ENCODE measurements at places on chromosomes 4 and X.

DNA sequence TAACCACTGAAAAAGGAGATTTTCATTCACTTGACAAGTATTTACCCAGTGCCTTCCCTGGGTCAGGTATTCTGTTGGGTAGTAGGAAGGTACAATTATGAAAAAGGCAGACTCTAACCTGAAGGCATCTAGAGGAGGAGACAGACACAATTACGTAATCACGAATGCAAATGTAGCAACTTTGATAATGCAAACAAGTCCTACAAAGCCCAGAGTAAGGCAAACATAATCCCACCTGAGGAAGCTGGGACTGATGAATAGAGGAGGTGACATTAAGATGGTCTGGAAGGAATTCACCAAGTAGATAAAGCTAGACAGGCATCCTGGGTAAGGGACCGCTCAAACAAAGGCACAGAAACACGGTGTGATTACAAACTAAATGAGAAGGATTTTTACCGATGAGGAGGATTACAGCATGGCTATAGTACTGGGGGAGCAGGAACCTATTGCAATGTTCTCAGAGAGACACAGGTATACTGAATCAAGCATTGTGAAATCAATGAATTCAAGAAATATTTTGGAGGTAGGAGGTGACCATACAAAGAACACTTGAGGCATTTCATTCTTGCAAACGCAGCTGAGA lies 37.1 kb downstream of the TMEM150C start:
- no peak for DNase-seq

DNA sequence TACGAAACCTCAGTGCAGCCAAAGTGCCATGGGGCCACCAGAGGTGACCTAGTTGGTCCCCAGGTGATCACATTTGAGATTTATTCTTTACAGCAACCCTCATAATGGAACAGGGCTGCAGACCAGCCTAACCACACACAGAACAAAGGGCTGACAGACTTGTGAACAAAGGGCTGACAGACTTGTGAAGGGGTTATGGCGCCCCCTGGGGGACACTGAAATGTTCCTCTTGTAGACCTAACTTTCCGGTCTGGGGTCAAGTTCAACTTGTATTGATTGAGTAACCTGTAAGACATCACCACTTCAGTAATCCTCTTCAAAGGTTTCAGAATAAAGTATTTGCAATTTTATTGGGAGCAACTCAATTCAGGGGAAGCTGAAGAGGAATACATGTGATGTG lies 175.9 kb upstream of the RPS6KA3 start:
- DNase-seq: peak; percentile 42

DNA sequence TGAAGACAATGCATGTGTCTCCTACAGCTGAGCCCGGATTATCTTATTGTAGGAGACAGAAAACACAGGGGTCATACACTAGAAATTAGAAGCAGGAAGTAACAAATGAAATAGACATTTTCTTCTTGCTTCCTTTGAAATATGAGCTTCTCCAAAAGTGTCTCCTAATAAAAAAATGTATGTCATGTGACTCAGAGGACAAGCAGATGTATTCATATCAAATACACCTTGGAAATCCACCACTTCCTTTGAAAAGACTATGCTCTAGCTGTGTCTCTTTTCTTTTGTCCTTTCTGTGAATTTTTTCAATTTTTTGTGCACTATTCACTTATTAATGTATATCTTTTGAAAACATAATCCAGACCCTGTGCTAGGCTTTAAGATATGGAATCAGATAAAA lies 1906.2 kb downstream of the C4orf33 start:
- DNase-seq: peak; percentile 26

GRCh38 chr4:29151584-29151983 lies 1568.6 kb upstream of the PCDH7 start:
- DNase-seq: no peak

DNA sequence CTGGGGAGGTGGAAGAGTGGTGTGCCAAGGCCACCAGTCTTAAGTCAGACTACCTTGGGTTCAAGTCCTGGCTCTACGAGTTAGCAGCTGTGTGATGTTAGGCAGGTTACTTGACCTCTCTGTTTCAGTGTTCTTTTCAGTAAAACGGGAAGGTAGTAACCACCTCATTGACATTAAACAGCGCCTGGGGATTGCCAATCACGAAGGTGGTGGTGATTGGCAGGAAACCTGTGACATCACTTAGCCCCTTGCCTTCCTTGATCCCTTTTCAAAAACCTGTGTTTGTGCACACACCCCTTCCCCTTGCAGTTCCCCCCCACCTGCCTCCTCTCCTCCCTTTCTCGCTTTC lies 7.6 kb downstream of the KLF3 start:
- DNase-seq: no peak

- DNase-seq: no peak
These were observed 491.1 kb upstream of the ADGRL3 start for GRCh38 chr4:60709061-60709460.

DNA sequence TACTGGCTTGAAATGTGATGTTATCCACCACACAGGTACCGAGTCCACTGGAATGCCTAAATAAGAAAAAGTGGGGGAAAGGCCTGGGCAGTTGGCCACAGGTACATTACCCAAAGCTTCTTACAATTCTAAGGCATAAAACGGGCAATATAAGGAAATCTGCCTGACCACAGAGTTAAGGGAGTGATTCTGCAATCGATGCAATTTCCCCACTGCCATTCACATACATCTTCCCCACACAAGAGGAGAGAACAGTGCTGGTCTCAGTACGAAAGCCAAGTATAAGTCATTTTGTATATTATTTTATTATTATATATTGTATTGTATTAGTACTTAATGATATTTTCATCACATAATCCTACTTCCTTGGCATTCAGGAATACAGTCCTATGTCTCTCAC lies 30.6 kb downstream of the RFC1 start:
- no peak for DNase-seq

- no peak for DNase-seq
These were observed 41.5 kb upstream of the FGF2 start for GRCh38 chr4:122785099-122785498.
